ENCODE measurements at places on chromosomes 5 and 9.

DNA sequence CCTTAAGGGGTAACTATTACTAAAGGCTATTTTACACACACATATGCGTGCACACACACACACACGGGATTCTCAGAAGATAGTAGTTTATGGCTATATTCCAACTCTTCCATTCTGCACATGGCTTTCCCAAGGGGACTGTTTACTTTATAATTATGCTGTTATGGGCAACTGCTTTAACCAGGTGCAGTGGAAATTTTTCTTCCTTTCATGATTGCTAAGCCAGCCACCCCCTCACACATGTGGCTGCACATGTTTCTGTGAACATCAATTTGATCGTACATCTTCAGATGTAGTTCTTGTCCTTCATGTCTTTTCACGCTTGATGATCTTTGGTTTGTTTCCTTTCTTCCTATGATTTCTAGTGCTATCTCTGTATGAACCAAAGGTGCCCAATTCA, 37.0 kb downstream of the MRPS30 start:
- no peak overlapping the region for H3K27ac ChIP-seq
- H3K27me3 ChIP-seq: no peaks in the 10 kb centered on the region
- no peak for DNase-seq

- no peaks in the 10 kb centered on the region for H3K4me1 ChIP-seq
- DNase-seq: no peak
- H3K4me3 ChIP-seq: no peak overlapping the region
- H3K36me3 ChIP-seq: no peaks in the 10 kb centered on the region
Observed at GRCh38 chr9:86955561-86955960, 8.3 kb upstream of the GAS1 start.

- no peak for DNase-seq
- H3K27ac ChIP-seq: no peak overlapping the region
- no peaks in the 10 kb centered on the region for H3K27me3 ChIP-seq
- H3K36me3 ChIP-seq: no peaks in the 10 kb centered on the region
- no peak overlapping the region for H3K4me3 ChIP-seq
Observed at GRCh38 chr9:28770827-28771226, 1197.5 kb upstream of the C9orf72 start.

DNA sequence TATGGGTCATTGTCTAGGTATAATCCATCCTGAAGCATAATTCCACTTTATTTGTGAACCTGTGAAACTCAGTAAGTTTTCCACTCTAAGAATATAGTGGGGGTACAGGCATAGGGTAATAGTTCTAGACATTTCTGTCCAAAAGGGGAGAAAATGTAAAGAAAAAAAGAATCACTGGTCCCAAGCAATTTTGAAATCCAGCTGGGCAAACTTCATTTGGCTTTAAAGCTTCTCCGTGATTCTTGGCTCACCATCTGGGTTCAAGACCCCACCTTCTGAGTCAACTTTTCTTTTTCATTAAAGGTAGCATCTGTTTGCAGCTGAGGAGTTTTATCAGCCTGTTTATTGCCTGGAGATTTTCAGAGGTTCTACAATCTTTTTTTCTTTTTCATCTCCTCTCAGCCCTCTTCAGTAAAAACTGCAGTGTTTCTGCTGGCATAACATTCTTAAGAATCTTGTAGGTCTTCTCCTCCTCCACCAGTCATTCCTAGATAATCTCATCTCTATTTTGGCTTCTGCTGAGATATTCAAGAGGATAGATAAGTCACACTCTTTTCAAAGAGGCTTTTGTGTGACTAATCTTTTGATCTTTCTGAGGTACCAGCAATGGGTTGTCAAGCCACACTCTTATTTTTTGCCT, 126.1 kb upstream of the PITX1 start:
- no peaks in the 10 kb centered on the region for H3K4me1 ChIP-seq
- H3K27ac ChIP-seq: no peak overlapping the region
- H3K4me3 ChIP-seq: no peak overlapping the region
- H3K27me3 ChIP-seq: peaks cover 10% of the 10 kb centered on the region
- no peaks in the 10 kb centered on the region for H3K36me3 ChIP-seq
- DNase-seq: no peak

GRCh38 chr5:99587983-99588382, 659.2 kb upstream of the CHD1 start:
- H3K4me3 ChIP-seq: no peak overlapping the region
- no peaks in the 10 kb centered on the region for H3K36me3 ChIP-seq
- no peak for DNase-seq
- no peak overlapping the region for H3K27ac ChIP-seq

GRCh38 chr5:178993955-178994579, 1.1 kb downstream of the GRM6 start:
- H3K4me3 ChIP-seq: no peak overlapping the region
- H3K27ac ChIP-seq: no peak overlapping the region
- H3K36me3 ChIP-seq: no peaks in the 10 kb centered on the region
- H3K27me3 ChIP-seq: peaks cover 29% of the 10 kb centered on the region

- no peaks in the 10 kb centered on the region for H3K27me3 ChIP-seq
- H3K4me1 ChIP-seq: peaks cover 58% of the 10 kb centered on the region
- peaks cover 18% of the 10 kb centered on the region for H3K36me3 ChIP-seq
- H3K4me3 ChIP-seq: no peak overlapping the region
Observed at GRCh38 chr9:124392871-124393460, 22.3 kb downstream of the PSMB7 start.

GRCh38 chr5:103424453-103425205, 138.0 kb downstream of the NUDT12 start:
- H3K4me3 ChIP-seq: no peak overlapping the region
- H3K4me1 ChIP-seq: no peaks in the 10 kb centered on the region
- H3K36me3 ChIP-seq: no peaks in the 10 kb centered on the region
- H3K27me3 ChIP-seq: peaks cover 13% of the 10 kb centered on the region
- H3K27ac ChIP-seq: no peak overlapping the region

DNA sequence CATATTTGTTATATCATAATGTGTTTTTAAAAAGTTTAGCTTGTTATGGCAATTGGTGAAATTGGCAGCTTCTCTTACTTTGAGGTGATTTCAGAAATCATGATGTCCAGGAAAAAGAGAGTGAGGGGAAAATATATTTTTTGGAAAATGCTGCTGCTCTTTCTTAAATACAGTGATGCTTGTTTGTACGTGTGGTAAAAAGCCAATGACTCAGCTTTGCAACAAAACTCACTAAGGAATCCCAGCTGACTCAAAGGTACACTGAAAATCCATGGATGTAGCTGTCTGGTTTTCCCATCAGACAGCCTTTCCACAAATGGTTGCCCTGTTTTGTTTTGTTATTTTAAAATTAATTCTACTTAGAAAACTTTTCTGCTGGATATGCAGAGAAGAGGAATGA, 306.4 kb upstream of the PAPPA start:
- no peak overlapping the region for H3K27ac ChIP-seq
- H3K4me3 ChIP-seq: no peak overlapping the region
- no peak for DNase-seq

GRCh38 chr5:6376974-6377520, 1.3 kb downstream of the MED10 start:
- H3K4me3 ChIP-seq: peak overlapping the region; percentile 99
- H3K36me3 ChIP-seq: peaks cover 60% of the 10 kb centered on the region
- no peaks in the 10 kb centered on the region for H3K27me3 ChIP-seq
- peaks cover 31% of the 10 kb centered on the region for H3K4me1 ChIP-seq
- DNase-seq: no peak
- peak overlapping the region; percentile 99 for H3K27ac ChIP-seq

- no peaks in the 10 kb centered on the region for H3K27me3 ChIP-seq
- DNase-seq: no peak
- H3K36me3 ChIP-seq: peaks cover 30% of the 10 kb centered on the region
- H3K4me3 ChIP-seq: no peak overlapping the region
- H3K27ac ChIP-seq: peak overlapping the region; percentile 20
Observed at GRCh38 chr5:16600397-16600796, 16.4 kb downstream of the RETREG1 start.

DNA sequence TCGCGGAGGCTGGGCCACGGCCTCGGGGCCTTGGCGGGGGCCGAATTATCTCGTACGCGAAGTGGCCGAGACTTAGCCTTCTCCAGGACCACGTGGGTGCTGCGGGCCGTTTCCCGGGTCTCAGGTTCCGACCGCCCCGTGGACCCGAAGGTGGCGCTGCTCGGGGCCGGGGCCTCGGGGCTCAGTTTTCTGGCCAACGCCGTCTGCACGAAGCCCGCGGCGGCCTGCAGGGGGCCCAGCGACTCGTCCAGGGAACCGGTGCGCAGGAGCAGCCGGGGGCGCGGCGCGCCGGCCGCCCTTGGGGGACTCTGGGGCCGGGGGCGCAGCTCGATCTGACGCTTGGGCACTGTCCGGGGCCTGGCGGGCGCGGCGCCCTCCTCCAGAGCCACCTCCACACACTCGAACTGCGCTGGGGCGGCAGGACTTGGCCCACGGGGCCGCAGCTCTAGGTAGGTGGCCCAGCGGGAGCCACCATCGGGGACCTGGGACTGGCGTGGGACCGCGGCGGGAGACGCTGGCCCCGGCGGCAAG, 716 bp downstream of the PROB1 start:
- H3K4me3 ChIP-seq: peak overlapping the region; percentile 92
- peaks cover 45% of the 10 kb centered on the region for H3K4me1 ChIP-seq
- DNase-seq: peak; percentile 67
- H3K27ac ChIP-seq: no peak overlapping the region
- peaks cover 3% of the 10 kb centered on the region for H3K36me3 ChIP-seq

- H3K4me1 ChIP-seq: peaks cover 45% of the 10 kb centered on the region
- DNase-seq: no peak
- H3K27ac ChIP-seq: no peak overlapping the region
- H3K36me3 ChIP-seq: peaks cover 50% of the 10 kb centered on the region
Observed at GRCh38 chr5:137994556-137994955, 38.3 kb downstream of the FAM13B start.

GRCh38 chr5:143057580-143057999, 287.4 kb downstream of the ARHGAP26 start:
- H3K36me3 ChIP-seq: peaks cover 50% of the 10 kb centered on the region
- H3K27me3 ChIP-seq: no peaks in the 10 kb centered on the region
- peak overlapping the region; percentile 88 for H3K27ac ChIP-seq
- H3K4me3 ChIP-seq: no peak overlapping the region

DNA sequence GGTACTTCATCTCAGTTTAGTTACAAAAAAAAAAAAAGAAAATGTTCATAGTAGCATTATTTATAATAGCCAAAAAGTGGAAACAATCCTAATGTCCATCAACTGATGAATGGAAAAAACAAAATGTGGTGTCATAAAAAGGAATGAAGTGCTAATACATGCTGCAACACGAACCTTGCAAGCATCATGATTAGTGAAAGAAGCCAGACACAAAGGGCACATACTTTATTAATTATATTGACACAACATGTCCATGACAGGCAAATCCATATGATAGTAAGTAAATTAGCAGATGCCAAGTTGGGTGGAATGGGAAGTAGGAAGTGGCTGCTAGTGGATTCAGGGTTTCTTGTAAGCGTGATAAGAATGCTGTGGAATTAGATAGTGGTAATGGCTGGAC, 54.2 kb downstream of the PCDHGC5 start:
- no peak for DNase-seq
- no peak overlapping the region for H3K4me3 ChIP-seq
- peaks cover 58% of the 10 kb centered on the region for H3K36me3 ChIP-seq

DNA sequence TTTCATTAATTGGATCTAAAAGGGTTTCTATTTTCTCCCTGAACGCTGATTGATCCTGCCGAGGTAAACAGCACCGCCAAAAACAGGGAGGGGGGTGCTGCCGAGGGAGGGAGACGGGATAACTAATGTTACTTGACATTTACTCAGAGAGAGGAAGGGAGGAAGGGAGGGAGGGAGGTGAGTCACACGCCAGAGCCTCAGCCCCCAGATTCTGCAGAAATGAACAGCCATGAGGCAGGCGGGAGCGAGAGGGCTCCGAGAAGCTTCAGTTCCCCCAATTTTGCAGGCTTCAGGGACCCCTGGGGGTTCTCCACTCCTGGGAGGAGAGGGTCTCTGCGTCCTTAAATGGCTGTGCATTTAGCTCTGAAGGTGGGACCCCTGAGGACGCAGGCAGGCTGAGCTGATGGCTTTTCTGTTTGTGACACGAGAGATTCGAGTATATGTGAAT, 59.1 kb upstream of the IER5L start:
- peak overlapping the region; percentile 81 for H3K4me3 ChIP-seq
- H3K4me1 ChIP-seq: peaks cover 42% of the 10 kb centered on the region
- H3K27ac ChIP-seq: peak overlapping the region; percentile 87

DNA sequence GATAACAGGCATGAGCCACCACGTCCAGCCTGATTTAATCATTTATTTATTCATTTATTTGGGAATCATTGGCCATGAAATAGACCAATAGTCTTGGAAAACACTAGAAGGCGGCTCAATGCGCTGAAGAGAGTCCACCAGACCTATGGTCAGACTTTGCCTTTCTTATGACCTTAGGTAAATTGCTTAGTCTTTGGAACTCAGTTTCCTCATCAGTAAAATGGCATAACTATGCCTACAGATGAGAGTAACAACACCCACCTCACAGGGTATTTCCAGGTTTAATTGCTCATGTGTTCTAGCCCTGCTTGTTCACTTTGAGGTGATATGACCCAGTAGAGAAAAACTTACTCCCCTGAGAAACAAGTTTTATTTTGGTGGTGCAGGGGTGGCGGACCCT, 38.2 kb upstream of the CPEB4 start:
- peaks cover 11% of the 10 kb centered on the region for H3K27me3 ChIP-seq
- no peak for DNase-seq
- H3K4me1 ChIP-seq: peaks cover 9% of the 10 kb centered on the region

GRCh38 chr5:95417971-95418370, 26.8 kb downstream of the FAM81B start:
- no peak for DNase-seq
- peaks cover 2% of the 10 kb centered on the region for H3K27me3 ChIP-seq
- no peaks in the 10 kb centered on the region for H3K4me1 ChIP-seq
- no peaks in the 10 kb centered on the region for H3K36me3 ChIP-seq
- no peak overlapping the region for H3K27ac ChIP-seq

GRCh38 chr5:130528474-130528873, 624.2 kb downstream of the CHSY3 start:
- DNase-seq: no peak
- no peaks in the 10 kb centered on the region for H3K4me1 ChIP-seq
- no peaks in the 10 kb centered on the region for H3K27me3 ChIP-seq
- H3K27ac ChIP-seq: no peak overlapping the region

DNA sequence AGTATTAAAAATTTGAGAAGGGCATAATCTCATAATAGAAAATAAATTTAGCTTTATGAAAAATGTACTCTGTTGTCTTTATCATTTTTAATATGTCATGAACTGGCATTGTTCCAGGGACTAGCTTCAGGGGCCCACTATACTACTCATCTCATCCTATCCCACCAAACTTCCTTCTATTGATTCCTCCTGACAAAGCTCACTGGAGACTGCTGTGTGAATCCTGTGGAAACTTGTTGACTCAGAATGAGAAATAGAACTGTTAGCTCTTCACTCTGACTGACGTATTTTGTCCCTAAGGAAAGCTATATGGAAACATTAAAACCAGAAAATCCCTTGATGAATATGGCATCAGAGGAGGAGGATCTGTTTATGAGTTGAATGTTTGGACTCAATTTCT, 29.8 kb upstream of the BNIP1 start:
- H3K27ac ChIP-seq: peak overlapping the region; percentile 25
- H3K27me3 ChIP-seq: no peaks in the 10 kb centered on the region
- no peak overlapping the region for H3K4me3 ChIP-seq
- peaks cover 17% of the 10 kb centered on the region for H3K36me3 ChIP-seq

Measured in activated naive CD8-positive, alpha-beta T cell treated with anti-CD3 and anti-CD28 coated beads, Interleukin-2, amount 50 U/mL, for 24 hours (primary cell).